Stimulated activated CD8-positive, alpha-beta memory T cell treated with anti-CD3 and anti-CD28 coated beads, Interleukin-7, amount 100 ng/mL, for 1 hour (primary cell): ENCODE measurements at places on chromosomes 7 and 10.
A peak's percentile ranks its signal among the peaks of the same experiment; 100 is the strongest.

DNA sequence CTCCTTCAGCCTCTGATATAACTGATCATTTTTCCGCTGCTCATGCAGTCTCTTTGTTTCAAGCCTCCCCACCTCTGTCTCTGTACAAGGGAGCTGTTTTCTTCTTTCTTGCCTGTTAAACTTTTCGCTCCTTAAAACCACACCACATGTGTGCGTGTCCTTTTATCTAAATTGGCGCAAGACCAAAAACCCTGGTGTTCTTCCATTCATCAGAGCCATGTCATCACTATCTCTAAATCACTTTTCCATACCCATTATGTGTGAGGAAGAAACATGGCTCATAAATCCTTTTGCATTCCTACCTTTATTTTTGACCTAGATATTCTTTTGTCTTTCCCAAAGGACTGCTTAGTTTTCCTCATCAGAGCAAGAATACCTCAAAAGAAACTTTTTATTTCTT lies 239.0 kb upstream of the IMMP2L start:
- DNase-seq = no peak

GRCh38 chr7:43248961-43249822 lies 136.7 kb downstream of the HECW1 start:
- DNase-seq = no peak

DNA sequence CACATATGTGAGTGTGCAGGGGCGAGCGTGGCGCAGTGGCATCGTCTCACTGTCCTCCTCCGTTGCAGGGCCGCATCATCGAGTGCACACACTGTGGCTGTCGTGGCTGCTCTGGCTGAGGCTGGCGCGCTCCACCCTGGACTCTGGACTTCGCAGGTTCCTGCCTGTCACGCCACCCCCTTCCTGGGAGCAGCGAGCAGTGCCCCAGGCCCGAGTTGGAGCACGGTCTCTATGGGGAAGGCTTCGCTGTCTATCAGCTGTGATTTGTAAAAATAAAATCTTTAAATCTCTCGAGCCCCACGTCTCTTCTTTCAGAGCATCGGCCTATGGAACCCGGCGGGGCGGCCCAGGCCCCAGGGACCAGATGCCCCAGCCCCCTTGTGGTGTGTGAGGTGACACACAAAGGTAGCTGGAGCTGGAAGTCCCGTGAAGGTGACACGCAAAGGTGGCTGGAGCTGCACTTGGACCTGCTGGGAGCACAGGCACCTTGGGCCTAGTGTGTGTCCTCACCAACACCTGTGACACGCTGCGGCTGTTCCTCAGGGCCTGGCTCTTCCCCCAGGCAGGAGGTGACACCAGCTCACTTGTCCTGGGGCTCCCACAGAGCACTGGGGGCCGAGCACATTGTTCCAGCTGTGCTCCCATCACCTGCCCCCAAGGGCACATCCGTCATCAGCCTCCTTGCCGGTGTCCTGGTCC lies 10.7 kb downstream of the BUD31 start:
- DNase-seq = no peak

- no peak for DNase-seq
Measured at GRCh38 chr10:132827423-132827789, 41.5 kb upstream of the NKX6-2 start.

DNA sequence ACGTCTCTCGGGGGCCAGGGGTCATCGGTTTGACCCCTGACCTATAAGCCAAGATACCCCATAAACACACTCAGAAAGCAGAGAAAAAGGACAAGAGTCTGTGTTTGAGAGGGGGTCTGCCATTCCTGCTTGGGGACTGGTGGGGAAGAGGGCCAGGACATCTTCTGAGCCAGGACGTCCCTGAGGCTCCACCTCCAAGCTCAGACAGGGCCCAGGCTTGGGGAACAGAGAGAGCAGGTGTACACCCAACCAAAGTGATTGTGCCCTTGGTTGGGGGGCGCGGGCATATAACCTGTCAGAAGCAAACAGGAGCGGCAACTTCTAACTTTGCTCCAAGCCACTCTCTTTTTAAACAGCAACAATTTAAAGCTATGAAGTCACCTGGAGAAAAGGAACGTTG lies 33.9 kb upstream of the PPIF start:
- no peak for DNase-seq

- no peak for DNase-seq
Measured at GRCh38 chr7:134695321-134695860, 48.7 kb downstream of the BPGM start.

DNA sequence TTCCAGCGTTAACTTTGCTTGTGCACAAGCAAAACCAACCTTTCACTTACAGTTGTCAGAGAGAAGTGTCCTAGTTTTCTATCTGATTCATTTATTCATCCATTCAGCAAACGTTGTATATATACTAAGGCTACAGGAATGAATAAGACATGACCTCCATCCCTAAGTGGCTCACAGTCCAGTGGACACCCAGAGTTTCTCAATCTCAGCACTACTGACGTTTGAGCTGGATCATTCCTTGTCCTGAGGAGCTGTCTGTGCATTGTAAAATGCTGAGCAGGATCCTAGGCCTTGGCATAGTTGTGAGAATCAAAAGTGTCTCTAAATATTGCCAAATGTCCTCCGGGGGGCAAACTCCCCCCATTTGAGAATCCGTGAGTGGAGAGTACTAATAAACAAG lies 166.7 kb upstream of the PRKCQ start:
- no peak for DNase-seq

- no peak for DNase-seq
Measured at GRCh38 chr10:123148414-123149161, 652 bp downstream of the HMX2 start.

- no peak for DNase-seq
Measured at GRCh38 chr7:97959046-97959445, 30.9 kb downstream of the OCM2 start.

DNA sequence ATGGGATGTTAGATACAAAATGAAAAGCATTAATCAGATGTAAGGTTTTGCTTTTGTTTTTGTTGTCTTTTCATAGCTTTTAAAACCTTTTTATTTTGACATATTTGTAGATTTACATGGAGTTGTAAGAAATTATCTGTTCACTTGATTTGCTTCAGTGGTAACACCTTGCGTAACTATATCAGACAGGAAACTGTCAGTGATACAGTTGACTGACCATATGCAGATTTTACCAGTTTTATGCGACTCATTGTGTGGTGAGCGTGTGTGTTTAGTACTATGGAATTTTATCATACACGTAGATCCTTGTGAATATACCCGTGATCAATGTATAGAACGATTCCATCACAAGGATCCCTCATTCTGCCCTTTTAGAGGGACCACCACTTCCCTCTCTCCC lies 701.4 kb downstream of the SUGCT start:
- DNase-seq = no peak

DNA sequence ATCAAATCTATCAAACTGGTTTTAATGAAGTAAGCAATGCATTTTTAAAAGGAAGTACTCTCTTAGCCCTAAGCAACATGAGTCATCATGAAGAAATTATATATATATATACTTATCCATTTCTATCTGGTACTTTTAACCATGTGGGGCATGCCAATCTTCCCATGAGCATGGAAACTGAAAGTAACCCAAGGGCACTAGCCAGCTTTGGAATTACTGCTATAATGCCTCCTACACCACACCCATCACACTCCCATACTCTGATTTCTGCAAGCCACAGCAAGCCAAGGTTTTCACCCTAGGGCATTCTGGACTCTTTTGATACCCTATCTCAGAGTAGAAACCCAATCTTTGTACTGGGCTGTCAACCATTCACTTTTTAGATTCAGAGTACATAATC lies 204.6 kb downstream of the IMMP2L start:
- no peak for DNase-seq

- DNase-seq = no peak
Measured at GRCh38 chr7:32479574-32480200, 10.5 kb downstream of the LSM5 start.

GRCh38 chr7:50393076-50393475 lies 57.1 kb downstream of the FIGNL1 start:
- no peak for DNase-seq

DNA sequence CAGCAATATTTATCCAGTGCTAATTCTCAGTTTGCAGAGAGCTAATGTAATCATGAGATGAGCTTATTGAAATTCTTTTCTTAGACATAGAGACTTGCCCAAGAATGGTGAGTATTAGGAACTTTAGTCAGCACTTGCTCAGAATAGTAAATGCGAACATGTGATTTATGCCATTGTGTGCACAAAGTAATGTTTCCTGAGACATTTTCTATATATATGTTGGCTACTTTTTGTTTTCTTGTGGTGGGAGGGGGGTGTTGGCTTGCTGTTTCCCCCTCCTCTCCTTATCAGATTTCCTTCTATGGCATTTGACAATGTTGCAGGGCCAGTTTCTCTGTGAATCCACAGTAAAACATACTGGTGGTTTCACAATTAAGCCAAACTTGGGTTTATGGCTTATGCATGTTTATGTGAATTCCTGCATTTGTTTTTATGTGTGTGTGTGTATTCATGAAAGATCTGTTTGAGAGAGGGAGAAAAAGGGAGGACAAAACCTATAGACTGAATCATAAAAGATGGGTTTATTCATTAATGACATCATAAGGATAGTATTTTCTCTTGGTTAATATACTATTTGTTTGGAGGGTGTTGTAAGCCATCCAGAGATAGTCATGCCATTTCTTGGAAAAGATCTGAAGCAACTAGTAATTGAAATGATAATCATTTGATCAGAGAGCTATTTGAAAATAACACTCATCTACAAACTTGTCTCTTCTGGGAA lies 36.3 kb downstream of the ARID5B start:
- DNase-seq = no peak

GRCh38 chr7:1412322-1413261 lies 46.7 kb downstream of the MICALL2 start:
- peak; percentile 82 for DNase-seq

- DNase-seq = no peak
Measured at GRCh38 chr10:16458166-16458955, 21.6 kb downstream of the PTER start.

GRCh38 chr7:38512704-38513103 lies 118.5 kb downstream of the AMPH start:
- no peak for DNase-seq

DNA sequence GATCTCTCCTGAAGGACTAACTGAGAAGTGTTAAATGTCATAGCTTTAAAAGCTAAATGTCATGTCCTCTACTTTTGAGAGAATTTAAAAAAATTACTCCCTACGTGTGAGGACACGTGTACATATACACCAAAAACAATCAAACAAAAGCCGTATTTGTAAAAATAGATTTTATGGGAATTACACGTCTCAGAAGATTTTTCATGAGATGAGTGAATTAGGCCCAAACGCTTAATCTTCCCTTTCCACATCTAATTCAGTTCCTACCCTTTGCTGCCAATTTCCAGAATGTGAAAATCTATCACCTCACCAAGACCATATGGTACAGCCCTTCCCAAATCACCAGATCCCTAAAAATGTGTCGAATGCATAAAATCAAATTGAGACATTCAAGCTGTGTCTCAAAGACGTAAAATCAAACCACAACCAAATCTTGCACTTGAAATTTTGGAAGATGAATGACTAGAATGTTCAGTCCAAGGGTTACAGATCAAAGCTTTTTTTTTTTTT lies 1.0 kb upstream of the CTTNBP2 start:
- no peak for DNase-seq

GRCh38 chr10:135601-136464 lies 578 bp downstream of the ZMYND11 start:
- peak; percentile 33 for DNase-seq

GRCh38 chr7:24817339-24817738 lies 60.1 kb upstream of the GSDME start:
- DNase-seq = no peak

DNA sequence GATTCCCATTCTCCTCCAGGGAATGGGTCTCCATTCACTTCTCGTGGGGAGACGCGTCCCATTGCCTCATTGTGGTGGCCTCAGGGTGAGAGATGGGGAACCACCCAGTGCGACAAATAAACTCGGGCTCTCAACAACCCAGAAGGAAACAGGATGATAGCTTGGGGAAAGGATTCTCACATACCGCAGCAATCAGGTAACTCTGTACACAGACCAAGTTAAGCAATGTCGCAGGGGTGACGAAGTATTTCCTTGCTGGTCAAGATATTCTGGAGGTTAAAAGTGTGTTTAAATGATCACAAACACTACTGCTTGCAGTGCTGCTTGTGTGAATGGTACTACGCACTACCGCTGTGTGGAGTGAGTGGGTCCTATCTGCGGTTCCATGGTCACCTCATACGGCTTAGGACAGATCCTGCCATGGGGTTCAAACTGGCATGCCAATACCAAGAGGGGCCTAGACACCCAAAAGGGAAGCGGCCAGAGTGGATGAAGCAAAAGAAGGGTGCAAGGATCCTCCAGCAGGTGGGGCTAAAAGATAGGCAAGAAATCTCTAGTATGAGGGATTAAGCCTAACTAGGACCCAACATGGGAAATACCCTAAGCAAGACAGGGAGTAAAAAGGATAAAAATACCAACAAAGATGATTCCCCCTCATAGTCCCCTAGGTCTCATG lies 143.8 kb upstream of the TMEM106B start:
- DNase-seq = peak; percentile 9

DNA sequence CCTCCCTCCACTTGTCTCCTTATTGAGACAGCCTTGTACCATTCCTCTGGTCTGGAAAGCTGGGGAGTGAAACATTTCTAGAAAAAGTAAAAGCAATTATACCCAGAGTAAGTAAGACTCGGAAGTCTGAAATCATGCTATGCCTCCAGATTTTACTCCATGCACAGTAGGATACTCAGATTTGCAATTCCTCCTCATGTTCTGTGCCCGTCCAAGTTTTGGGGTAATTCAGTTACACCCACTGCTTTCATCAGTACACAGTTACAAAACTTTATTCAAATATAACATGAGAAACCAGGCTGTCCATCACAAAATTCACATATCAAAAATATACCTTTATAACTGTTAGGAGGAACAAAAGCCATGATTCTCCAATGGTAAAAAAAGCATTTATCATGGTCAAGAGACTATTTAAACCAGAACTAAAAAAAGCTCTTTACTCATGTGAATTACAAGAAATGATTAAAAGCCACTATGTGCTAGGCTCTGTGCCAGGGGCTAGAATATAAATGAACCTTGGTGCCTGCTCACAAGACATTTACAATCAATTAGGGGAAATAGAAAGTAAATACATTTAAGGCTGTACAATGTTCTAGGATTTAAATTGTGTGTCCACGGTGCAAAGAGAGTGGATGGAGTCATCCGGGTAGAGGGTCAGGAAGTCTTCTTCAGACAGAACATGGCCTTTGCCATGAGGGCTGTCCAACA lies 320.2 kb downstream of the ELMO1 start:
- DNase-seq = no peak
